ENCODE measurements at places on chromosomes 1 and 21.
A peak's percentile ranks its signal among the peaks of the same experiment; 100 is the strongest.

GRCh38 chr21:44359396-44359795 lies 6.0 kb downstream of the TRPM2 start:
- no peak for DNase-seq

- DNase-seq = peak; percentile 62
These were observed 280.5 kb upstream of the SGIP1 start for GRCh38 chr1:66253330-66253921.

DNA sequence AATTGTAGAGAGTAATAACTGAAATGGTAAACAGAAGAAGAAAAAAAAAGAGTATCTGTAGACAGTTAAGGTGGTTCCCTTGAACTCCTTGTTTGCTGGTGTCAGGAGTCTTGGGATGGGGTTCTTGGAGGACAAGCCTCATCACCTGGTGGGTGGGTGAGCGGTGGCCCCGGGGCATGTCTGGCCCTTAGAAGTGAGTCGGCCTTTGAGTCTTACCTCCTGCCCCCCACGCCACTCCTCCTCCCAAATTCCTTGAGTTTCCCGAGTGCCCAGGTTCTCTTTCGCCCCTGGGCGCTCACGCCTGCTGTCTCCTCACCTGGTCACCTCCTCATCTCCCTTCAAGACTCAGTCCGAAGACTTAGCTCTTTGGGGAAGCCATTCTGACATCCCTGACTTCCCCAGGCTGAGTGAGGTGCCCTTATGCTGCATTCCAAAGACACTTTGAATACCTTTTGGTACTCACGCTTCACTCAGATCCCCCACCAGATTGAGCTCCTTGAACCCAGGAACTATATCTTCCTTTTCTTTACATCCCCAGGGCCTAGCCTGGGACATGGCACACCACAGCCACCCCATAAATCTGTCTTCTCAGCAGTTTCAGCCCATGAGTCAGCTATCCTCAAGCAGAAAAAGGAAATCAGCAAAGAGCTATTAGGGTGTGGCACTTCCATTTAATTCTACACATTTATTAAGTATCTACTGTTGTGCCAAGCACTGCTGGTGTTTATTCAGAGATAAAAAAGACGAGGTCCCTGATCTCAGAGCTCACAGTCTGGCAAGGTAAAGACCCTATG lies 13.5 kb upstream of the IKBKE start:
- peak; percentile 67 for DNase-seq

DNA sequence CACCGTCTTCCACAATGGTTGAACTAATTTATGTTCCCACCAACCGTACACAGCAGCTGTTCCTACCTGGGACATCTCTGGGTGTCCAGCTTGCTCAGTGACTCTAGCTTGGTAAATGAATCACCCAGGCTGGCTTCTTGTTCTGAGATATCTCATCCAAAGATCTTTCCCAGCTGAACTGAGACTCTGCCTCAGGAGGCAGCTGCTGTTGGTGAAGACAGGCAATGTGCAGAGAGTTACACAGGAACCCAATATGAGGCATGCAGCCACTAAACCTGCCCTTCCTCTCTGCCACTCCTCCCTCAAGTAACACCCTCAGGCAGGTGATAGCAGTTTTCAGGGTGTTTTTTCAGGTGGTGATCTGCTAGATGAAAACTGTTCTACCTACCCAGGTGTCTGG lies 14.0 kb upstream of the FOXO6 start:
- no peak for DNase-seq

DNA sequence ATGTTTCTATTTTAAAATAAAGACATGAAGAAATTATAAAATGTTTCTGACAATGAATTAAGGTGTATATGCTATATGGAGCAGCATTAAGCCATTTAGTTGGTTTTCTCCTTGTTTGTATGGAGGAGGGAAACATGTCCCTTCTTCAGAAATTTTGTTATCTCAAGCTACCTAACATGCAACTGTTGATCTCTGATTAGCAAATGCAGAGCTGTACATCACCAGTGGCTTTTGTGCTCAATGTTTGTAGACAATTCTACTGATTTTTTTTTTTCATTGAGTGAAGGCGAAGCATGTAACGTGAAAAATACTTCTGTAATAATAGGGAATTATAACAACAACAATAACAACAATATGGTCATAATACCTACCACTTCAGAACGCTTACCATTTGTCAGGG lies 463.7 kb downstream of the PLPP3 start:
- no peak for DNase-seq

DNA sequence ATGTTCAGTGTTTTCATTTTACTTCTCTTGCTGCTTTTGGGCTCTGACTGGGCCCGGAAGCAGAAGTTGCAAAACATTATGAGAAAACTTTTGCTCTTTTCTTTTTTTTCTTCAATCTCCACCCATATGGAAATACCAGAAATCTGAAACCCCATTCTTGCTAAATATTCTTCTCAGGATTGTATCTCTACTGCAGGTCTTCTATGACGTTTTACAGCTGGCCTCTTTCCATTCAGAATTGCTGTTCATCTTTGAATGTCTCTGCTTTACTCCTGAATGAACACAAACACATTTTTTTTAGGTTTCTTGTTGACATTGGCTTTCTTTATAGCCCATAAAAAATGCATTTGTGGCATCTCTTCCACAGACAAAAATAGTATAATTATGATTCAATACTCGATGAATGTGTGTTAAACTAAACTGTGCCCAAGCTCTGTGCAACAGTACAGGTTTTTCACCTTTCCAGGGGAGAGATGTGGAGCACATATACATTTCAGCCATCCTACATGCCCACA lies 18.8 kb downstream of the PTPRC start:
- peak; percentile 91 for DNase-seq

GRCh38 chr1:229114850-229115365 lies 156.0 kb upstream of the RAB4A start:
- DNase-seq = peak; percentile 41

DNA sequence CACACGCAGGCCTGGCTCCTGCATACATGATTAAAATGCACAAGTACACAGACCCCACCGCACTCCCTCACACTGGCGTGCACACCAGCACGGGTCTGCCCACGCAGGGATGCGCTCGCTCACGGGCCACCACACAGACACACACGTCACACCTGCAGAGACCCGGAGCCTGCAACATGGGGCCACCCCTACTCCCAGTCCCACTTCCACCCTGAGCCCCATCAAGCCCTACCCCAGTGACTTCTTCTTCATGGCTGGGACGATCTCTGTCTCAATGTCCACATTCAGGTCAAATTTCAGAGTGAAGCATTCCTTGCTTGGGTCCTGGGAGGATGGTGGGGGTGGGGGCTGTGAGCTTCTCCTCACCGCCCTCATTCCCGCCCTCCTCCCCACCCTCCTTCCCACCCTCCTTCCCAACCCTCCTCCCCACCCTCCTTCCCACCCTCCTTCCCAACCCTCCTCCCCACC lies 8.9 kb upstream of the TNFRSF25 start:
- DNase-seq = no peak

GRCh38 chr1:174713796-174714195 lies 266.0 kb downstream of the GPR52 start:
- no peak for DNase-seq

- DNase-seq = no peak
These were observed 5.8 kb downstream of the TRIM33 start for GRCh38 chr1:114505148-114505561.

DNA sequence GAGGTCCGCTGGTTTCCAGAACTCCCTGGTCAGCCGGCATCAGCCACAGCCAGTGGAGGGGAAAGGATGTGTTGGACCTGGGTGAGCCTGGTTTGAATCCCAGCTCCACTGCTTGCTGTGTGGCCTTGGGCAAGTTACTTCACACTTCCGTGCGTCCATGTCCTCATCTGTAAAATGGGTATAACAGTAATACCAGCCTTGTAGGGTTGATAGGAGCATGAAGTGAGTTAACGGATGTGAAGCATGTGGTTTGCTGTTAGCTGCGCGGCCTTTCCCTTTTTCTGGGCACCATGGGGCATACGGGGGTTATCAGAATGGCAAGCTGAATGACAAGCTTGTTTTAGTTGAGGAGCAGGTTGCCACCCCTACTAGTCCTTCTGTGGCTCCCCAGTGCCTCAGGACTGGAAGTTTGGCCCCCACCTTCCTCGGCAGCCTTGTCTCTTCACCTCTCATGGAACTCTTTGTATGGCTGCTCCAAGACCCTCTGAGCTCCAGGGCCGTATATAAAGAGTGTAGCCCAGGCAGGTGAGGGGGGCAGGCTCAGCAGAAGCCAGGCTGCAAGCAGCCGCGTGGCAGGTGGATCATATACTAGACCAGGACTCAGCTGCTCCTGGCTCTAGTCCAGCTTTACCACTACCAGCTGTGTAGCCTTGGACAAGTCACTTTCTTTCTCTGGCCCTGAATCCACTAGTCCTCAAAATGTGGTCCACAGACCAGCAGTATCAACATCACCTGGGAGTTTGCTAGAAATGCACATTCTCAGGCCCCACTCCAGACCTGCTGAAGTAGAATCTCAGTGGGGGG lies 95.4 kb downstream of the LACTBL1 start:
- no peak for DNase-seq

DNA sequence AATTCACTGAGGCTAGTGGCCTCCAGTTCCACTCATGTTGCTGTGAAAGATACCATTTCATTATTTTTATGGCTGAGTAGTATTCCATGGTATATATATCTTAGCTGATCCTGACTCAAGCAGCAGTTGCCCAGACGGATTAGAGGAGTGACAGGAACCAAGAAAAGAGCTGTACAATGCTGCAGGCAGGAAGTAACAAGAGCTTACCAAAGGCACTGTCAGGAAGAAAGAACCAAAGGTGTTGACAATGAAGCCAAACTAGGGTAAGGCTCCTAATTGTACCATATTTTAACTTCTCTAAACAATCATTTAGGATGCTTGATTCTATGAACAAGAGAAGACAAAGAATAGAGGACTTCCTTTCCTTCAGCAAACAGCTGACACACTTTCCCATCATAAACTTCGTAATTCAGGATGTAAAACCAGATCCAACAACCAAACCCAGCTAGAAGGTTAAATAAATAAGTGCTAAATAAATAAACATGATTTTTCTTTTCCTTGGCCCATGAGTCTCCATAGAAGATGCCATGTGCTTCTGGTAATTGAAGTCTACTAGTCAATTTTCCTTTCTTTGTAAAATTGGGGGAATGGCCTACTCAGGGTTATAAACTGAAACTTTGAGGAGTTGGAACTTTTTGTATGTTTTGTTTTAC lies 248.2 kb upstream of the SGIP1 start:
- DNase-seq = no peak

DNA sequence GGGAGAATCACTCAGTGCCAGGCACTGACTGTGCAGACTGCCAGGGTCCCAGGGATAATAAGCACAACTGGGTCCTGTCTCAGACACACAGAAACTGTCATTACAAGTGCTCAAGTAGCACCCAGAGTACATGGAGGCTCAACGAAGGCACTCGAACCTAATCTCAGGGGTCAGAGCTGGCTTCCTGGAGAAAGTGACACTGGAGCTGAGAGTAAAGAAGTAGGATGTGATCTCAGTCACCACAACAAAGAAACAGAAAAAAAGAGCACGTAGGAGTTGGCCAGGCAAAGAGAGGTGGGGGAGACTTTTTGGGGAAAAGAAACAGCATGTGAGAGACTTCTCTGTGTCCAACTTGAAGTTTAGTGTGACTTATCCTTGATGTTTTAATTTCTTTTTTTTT lies 1.3 kb downstream of the CATSPER4 start:
- DNase-seq = no peak

DNA sequence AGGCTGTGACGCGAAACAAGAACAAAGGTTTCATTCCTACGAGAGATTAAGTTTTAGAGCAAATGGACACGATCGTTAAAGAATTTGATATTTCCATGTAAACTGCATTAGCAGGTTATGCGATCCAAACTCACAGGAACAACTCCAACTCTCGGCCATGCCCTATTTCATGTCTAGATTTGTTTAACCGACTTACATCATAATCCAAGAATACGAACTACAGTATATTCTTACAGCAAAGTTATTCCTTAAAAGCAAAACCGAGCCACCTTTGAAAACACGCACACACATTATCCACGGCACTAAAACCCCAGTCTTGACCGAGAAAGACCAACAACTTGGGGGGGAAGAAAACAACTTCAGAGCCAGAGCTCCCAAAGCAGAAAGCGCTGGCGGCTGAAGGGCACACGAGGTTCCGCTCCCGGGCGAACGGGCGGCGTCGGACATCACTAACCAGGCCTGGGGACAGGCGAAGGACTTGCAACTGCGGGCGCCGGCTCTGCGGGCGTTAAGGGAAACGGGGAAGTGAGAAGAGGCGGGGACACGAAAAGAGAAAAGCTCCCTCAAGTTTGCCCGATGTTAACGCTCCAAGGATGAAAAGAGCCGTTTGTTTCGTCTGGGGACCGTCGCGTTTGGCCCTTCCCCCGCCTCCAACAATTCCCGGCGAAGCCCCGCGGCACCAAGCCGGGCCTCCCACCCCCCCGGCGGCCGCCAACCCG lies 690 bp downstream of the B3GALNT2 start:
- peak; percentile 40 for DNase-seq

- no peak for DNase-seq
These were observed 1.9 kb downstream of the SLC30A10 start for GRCh38 chr1:219926363-219926998.

GRCh38 chr1:200380589-200381021 lies 29.2 kb downstream of the ZNF281 start:
- DNase-seq = no peak

GRCh38 chr1:162139211-162139610 lies 69.7 kb downstream of the NOS1AP start:
- no peak for DNase-seq

DNA sequence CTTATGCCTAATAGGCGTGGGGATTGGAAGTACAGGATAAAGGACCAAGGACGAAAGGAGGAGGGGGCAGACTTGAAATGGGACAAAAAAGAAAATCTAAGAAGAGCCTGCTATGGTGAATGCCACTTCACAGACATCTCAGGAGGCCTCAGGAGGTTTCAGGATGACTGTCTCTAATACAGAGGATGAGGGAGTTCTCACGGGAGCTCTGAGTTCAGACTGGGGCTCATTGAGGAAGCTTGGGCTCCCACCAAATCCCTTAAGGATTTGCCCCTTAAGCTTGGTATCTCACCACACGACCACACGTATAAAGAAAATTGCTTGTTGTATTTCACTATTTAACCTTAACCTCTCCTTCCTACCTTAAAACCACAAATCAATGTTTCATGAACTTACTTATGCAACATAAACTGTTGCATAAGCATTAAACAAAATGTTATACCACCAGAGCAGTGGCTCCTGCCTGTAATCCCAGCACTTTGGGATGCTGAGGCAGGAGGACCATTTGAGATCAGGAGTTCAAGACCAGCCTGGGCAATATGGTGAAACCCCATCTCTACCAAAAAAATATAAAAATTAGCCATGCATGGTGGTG lies 12.4 kb downstream of the SLC30A1 start:
- DNase-seq = no peak

GRCh38 chr1:55051169-55051568 lies 11.8 kb downstream of the PCSK9 start:
- no peak for DNase-seq

All from A172 (cell line).